ENCODE measurements at places on chromosomes 2 and 18.

DNA sequence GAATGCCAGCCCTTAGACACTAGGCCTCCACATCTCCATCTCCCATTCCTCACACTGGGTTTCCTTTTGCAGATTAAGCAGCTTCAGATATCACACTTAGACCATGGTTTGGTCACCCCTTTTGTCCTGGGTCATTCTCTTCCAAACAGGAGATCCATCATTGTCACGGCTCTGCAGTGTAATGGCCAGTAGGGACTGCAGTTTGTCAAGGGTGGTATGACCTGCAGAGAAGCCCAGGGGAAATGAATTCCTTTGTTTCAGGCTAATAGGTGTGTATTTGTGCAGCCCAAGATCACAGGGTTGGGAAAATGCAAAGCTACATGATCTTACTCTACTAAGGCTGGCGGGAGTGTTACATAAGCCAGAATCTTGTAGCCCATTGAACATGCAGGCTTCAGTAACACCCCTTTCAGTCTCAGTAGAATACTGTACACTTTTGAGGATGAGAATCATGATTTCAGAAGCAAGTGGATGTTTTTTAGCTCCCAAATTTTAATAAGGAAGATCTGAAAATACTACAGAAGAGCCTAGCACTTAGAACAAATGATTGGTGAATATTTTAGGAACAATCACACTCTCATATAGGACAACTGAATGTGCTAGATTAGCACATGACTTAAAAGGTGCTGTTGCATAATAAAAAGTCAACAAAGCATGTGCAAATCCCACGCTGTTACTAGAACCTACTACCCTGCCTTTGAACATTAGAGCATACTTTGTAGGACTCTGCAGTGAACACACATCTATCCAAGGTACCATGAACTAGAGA, 24.0 kb upstream of the LPIN1 start:
- DNase-seq, result no peak

DNA sequence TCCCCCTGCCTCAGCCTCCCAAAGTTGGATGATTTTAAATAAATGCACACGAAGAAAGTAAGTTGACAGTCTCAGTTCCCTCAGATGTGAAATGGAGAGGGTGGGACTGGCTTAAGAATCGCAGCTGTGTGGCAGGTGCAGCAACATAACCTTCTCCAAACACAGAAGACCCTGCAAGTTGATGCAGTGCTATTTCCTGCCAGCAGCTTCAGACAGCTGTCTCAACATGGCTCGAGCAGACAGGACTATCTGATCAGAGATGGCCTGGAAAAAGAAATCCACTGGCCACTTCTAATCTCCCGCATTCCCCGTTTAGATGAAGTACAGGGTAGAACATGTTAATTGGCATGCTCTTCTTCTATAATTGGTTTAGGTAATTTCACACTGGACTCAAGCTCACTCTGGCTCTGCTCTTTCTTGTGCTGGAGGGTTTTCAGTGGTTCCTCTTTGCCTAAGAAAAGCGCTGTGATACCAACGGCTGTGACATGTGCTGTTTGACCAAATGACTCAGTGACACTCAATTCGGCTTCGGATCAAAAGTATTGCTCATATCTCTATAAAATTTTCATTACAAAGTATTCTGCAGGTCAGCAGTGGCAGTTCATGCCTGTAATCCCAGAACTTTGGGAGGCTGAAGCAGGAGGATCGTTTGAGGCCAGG, 40.2 kb downstream of the MYOM1 start:
- DNase-seq, result no peak

GRCh38 chr2:85445316-85446295, 27.1 kb downstream of the SH2D6 start:
- DNase-seq, result peak; percentile 49

GRCh38 chr2:156319811-156320485, 12.6 kb downstream of the NR4A2 start:
- DNase-seq, result peak; percentile 55

DNA sequence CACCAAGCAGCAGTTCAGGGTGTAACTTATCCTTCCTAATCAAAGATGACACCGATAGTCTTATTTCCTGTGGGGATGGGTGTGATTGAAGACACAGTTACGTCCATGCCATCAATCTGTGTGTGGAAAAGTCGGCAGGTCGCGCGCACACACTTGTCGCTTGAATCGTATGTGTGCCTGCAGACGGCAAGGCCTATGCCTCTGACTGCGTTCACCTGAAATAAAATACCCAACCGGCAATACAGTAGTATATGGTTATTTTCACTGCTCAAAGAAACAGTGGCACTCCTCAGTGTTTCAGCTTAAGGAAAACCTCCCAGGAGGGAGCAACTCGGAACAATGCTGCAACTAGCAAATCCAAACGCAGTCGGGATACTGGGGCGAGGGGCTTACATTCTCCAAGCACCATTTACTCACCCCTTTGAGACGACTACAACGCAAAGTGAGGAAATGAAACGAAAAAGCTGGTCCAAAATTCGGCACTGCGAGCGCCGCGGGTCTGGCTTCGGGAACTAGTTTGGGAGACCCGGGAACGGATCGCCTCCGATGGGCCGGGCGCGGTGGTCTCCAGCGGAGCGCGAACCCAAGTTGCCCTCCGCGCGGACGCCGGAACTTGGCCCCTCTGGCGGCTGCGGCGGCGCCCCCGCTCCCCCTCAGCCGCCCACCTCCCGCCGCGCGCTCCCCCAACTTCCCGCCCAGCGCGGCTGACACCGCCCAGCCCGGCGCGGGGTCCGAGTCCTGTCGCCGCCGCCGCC, 675 bp downstream of the PRKD3 start:
- DNase-seq, result no peak

DNA sequence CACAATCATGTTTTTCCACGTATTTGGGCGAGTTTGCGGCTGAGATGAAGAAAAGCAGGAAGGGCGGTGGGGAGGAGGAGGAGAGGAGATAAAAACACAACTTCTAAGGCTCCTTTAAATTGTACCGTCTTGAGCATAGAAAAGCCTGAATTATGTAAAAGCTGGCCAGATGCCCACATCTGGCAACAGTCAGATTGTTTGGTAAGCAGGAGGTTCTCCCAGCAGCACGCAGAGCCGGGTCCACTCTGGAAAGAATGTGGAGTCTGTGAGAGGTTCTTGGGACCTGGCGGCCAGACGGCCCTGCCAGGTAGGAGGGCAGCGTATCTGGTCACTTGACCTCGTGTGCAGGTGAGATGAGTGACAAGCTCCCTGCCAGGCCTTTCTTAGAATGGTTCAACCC, 215.3 kb upstream of the APCDD1 start:
- peak; percentile 76 for DNase-seq

DNA sequence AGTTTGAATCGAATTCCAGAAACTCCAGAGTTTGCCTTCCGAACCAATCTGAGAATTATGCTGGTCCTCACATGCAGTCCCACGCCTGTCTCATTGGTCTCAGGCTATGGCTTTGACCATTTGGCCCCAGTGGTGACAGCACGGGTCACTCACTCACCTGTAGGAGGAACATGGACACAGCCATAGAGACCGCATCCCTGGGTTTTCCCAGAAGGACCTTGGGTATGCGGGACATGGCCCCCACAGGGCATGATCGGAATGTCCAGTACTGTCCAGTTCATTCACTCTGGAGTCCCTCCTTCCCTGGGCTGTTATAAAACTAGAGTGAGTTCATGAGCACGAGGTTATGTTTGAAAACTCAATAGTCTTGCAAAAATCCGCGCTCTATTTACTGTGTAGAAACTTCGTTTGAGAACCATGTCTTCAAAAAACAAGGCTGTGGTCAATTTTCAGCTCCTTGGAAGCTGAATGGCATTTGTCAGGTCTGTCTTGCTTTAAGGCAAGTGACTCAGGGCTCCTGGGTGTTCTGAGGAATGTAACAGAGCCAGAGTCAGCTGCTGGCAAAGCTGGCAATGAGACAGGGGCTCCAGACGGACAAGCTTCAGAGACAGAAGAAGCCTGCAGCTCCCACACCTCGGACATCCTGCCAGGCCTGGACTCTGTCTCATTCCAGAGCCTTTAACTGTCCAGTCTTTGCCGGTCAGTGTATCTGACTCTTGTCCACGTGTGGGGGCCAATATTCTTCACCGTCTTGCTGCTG, 86.7 kb upstream of the TMEM18 start:
- peak; percentile 2 for DNase-seq

GRCh38 chr2:144459937-144460336, 60.0 kb downstream of the ZEB2 start:
- DNase-seq, result peak; percentile 59

DNA sequence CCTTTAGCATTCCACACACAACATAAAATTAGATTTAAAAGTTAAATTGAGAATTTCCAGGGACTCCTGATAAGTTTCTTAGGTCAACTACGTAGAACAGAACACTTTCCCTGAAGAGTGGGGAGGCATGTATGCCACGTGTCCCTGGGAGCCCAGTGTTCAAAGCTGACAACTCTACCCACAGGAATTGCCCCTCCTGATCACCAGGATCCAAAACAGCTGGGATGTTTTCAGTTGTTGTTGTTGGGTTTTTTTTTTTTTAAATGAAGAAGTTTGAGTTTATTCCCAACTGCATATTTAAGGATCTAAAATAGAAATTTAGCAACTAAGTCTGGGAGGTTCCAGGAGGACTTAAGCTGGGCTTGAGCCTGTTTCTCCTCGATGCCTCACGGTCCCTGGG, 100.5 kb downstream of the TPGS2 start:
- no peak for DNase-seq

- peak; percentile 42 for DNase-seq
Measured at GRCh38 chr18:59459369-59460071, 100.5 kb upstream of the LMAN1 start.

- DNase-seq, result no peak
Measured at GRCh38 chr2:238445409-238446190, 18.9 kb downstream of the ASB1 start.

GRCh38 chr2:7048762-7049294, 131.6 kb downstream of the RNF144A start:
- no peak for DNase-seq

DNA sequence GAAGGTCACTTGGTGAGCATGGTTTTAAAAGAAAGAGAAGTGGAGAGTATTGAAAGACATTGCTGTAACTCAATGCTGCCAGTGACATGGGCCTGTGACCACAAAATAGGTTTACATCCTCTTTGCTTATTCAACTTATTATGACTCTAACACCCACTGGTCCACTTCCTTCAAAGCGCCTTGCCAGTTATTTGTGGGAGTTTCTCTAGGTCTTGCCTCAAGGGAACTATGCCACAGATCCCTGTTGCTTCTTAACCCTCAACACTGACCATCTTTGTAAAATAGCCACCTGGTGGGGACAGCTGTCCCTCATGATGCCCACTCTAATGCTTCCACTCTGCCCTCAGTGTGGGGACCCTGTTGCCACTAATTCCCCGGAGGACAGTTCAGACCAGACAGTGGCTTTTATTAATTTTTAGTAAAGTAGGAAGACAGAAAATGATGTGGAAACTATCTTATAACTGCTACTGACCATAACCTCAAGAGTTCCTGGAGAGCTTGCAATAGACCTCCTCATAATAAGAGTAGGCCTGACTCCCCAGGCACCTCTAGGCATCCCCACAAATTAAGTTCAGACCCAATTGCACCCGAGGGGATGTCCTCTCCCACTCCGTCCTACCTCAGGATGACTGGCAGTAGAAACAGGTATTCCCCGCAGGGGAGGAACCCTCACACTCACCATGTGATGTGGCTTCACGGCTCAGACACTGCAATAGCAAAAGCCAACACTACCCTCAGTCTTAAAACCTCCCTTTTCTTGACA, 31.3 kb upstream of the SLC25A52 start:
- DNase-seq, result no peak

DNA sequence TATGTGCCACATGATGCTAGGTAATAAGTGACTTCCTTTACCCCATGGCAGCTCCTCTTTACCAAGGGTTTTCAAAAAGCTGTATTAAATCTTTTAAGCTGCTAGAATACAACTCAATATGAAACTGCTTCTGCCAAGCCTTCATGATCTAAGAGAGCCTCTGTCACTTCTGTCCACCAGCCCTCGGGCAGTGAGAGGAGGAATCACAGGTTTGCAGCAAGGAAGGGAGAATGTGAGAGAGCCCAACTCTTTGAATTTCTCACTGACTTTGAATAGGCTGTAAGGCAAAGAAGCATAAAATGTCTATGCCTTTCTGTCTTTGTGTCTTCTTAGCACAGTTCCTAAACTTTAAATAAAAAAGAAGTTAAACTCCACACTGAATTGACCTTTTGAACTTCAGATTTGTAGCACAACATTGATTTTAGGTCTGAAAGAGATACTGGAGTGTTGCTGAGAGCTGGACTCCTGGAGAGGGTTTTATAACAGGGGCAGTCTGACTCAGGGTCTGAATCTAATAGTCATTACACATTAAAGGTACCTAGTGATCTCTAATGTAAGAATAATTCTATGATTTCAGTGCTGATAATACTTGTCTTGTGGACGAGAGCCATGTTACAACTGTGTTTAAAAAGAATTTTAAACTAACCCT, 48.1 kb upstream of the SATB2 start:
- no peak for DNase-seq

GRCh38 chr2:241490825-241491506, 17.4 kb downstream of the STK25 start:
- DNase-seq, result no peak

GRCh38 chr2:186862869-186863709, 14.1 kb upstream of the ZSWIM2 start:
- peak; percentile 67 for DNase-seq

GRCh38 chr18:48655508-48655907, 116.7 kb downstream of the CTIF start:
- no peak for DNase-seq

DNA sequence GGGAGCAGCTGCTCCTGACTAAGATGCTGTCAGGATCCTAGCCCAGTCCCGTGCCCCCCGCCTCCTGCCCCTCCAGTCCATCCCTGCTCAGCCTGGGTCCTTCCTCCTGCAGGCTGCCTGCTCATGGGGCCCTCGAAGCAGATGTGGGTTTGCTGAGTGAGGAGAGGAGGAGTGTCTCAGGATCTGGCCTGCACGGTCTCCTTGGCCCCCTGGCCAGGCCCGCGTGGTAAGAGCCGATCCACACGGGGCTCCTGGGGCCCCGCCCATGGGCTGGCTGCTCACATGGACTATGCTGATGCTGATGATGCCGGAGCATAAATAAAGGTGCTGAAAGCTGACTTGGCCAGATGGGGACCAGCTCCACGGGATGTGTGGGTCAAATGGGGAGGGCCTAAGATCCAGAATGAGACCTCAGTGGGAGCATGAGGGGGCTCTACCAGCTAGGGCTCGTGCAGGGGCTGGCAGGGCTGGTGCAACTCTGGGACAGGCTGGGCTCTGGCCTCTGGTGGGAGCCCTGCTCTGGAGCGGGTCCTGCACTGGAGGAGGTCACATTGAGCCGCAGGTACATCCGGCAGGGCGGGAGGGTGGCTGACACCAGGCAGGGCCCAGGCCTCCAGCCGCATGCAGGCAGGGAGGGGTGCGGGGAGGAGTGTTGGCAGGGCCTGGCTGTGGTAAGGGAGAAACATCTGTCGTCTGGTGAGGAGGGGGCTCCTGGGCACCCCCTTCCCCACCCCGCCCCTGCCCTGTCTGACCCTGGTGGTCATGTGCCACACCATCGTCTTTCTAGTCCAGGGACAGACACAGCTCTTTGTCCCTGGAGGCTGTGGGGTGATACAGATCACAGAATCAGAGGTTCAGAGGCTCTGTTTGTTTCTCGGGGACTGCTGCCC, 275.3 kb upstream of the HDAC4 start:
- DNase-seq, result no peak

DNA sequence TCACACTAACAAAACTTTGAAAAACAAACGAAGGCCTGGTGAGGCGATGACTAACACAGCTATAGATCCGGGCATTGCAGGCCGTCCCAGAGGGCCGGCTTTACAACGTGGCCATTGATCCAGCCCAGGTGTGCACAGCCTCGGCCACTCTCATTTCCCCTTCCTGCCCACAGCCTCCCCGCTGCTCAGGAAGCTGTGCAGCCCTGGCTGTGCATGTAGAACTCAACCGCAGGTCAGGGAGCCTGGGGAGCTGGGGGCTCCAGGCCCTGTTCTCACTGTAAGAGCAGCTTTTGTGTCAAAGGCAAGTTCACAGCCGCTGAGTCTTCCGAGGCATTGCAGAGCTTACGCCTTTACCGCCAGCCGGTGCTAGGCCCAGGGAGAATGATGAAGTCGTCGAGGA, 87.2 kb downstream of the LONRF2 start:
- no peak for DNase-seq
